ENCODE measurements at places on chromosomes 5 and 9. TPM values are rescaled to one million over a fixed set of nuclear protein-coding genes. Genes with fewer than 3 reads are reported as not detected.

The FSTL4 gene
- total RNA-seq: 4.0 TPM

The TMEM174 gene
- total RNA-seq: not detected

The TLR4 gene
- 0.18 TPM for total RNA-seq

The PCDHGB3 gene
- 0.17 TPM for total RNA-seq

The SLC1A1 gene
- 1.1 TPM for total RNA-seq

The MCC gene
- total RNA-seq: 0.39 TPM

The CCDC112 gene
- 8.2 TPM for total RNA-seq

The NEURL1B gene
- 3.3 TPM for total RNA-seq

The NIPAL4 gene
- total RNA-seq: 11.7 TPM

The FAM151B gene
- total RNA-seq: 1.8 TPM

The PPP3R2 gene
- total RNA-seq: not detected

The ADCY2 gene
- not detected for total RNA-seq

Data from A549 treated with CORT108297 at 1 μM for 4 hours (cell line).